Activated CD4-positive, alpha-beta T cell treated with anti-CD3 and anti-CD28 coated beads, Interleukin-2, amount 50 U/mL, for 4 hours (primary cell): ENCODE measurements at places on chromosomes 1 and 21.

GRCh38 chr1:89762779-89763648, 57.8 kb upstream of the LRRC8D start:
- DNase-seq = peak; percentile 87

DNA sequence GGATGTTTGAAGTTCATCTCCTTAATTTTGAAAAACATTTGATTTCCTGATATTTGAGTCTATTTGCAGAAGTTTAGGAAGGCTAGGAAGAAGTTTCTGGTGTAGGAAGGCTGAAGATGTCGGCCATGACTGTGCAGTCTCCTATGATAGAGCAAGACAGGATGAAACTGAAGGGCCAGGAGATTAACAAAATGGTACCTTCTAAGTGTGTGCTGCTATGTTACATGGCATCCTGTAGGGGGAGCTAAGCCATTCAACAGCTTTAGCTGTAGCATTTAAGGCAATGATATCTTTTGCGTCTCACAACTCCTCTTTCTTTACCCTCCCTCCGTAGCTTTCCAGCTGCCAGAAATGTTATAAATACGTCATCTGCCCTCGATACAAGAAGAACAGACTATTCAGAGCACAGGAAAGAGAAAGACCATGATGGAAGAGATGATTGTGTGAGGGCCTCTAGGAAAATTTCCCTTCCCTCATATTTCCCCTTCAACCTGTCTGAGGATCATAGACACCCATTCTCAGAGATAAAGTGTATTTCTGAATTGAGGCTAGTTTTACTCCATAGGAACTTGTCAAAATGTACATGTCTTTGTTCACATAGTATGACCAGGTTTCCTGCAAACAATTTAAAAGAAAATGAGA, 61.1 kb downstream of the XCL1 start:
- no peak for DNase-seq

DNA sequence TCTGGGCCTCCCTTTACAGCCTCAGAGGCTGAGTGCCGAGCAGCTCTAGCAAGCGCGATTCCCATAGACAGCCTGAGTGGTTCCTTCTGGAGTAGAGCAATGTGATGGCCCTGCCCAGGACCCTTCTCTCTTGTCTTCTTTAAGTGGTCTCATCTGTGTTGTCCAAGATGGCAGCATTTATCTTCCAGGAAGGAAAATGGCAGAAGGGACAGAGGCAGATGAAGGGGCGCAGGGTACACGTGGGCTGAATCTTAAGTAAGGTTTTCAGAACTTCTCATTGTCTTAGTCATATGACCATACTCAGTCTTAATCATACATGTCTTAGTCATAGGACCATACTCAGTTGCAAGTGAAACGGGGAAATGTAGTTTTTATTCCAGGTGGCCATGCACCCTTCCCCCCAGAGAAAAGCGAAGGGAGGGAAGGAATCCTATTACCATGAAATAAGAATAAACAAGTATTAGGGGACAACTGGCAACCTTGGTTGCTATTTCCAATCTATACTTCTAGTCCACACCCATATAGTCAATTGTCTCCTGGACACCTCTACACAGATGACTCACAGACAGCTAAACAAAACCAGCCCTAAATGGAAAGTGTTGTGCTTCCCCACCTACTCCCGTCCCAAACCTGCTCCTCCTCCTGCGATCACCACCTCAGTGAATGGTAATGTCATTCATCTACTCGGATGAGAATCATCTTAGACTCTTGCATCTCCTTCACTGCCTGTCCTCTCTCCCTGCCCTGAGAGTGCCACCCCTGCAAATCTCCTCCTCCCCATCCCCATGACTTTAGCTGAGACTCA, 13.3 kb downstream of the OVAAL start:
- DNase-seq = no peak

DNA sequence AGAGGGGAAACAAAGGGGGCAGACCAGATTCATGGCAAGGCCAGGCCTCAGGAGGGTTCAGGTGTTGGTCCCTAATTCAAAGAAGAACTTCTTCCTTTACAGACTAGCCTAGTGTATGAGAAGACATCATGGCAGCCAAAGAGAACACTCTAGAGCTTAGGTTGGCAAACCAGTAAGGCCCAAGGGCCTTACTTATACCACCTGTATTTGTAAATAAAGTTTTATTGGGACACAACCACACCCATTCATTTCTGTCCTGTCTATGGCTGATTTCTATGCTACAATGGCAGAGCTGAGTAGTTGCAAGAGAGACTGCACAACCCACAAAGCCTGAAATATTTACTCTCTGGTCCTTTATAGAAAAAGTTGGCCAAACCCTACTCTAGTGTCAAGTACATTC, 42.3 kb downstream of the SSBP3 start:
- no peak for DNase-seq

GRCh38 chr1:6331543-6332273, 61.9 kb downstream of the ACOT7 start:
- DNase-seq = no peak

GRCh38 chr1:233473549-233474204, 140.2 kb upstream of the KCNK1 start:
- DNase-seq = no peak

GRCh38 chr1:217053676-217054075, 330.4 kb upstream of the ESRRG start:
- no peak for DNase-seq

DNA sequence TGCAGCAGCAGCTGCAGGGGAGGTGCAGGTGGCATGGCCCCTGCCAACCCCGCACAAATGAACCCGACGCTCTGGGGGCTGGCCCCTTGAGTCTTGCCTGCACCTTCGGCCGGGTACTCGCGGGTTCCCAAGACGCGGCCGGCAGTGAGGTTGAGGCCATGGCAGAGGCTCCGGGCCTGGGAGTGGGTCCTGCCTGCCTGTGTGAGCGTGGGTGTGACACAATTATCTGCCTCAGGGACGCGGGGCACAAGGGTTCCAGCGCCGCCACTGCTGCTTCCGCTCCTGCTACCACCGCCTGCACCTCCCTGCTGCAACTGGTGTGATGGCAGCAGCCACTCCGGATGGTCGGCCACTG, 20.9 kb upstream of the TGFB2 start:
- no peak for DNase-seq

GRCh38 chr1:176384841-176385240, 78.1 kb upstream of the PAPPA2 start:
- no peak for DNase-seq

DNA sequence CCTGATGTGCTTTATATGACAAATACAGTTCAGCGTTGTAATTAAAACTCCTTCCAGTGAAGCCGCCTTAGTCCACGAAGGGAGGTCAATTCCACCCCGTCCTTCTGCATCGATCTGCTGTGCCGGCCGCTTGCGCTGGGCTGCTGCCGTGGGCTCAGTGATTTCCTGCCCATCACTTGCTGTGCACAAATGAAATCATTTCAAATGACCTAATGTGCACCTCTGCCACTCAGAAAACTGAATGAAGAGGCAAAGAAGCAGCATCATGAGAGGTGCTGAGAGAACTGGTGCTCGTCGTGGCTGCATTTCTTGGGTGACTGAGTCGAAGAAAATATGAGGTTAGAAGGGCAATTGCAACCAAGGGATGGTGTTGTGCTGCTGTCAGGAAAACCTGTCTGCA, 144.3 kb upstream of the SYT6 start:
- no peak for DNase-seq

DNA sequence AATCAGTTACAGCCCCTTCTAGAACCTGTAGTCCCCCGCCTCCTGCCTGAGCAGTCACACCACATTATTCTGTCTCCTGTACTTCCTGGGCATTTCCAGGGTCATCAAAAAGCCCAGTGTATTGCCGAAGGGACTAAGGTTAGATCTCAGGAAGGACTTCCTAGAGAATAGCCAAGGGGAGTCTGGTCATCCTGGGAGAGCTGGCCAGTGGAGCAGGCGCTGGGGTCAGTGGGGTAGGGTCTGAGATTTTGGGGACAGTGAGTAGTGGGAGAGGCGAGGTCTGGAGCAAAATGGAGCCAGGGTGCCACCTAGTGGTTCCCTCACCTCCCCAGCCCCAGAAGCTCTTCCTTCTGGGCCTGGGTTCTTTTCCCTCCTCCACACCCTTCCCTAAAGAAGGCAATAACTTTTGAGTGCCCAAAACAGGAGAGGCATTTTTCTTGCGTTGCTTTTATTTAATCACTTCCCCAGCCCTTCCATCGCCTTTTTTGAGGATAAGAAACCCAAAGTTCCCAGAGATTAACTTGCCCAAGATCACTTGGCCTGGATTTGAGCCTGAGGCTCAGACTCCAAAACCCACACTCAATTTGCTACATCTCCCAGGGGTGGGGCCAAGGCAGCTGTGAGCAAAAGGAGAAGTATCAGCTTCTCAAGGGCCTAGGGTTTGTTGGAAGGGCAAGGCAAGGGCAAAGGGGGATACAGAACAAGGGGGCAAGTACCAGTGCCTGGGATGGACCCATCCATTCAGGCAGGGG, 7.3 kb upstream of the PMVK start:
- DNase-seq = peak; percentile 31

- DNase-seq = no peak
These were observed 19.8 kb downstream of the RSBN1 start for GRCh38 chr1:113792471-113792870.
